NCI-H1694 (cell line): ENCODE measurements at places on chromosomes 6 and 20.

DNA sequence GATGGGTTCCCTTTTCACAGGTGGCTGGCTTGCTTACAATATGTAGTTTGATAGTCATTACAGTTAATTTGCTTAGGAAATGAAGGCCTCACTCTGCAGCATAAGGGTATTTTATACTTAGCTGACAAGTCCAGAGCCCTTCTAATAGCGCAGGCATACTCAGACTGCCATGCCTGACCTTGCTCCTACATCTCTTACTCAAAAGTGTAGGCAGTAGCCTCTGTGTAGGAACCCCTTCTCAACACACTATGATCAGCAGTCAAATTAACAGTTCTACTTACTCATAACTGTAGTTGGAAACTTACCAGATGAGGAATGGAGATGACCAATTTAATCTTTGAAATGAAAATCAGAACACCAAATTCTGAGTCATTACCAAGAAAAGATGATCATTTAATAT is 373.5 kb downstream of the TBC1D32 start:
- no peak for DNase-seq

DNA sequence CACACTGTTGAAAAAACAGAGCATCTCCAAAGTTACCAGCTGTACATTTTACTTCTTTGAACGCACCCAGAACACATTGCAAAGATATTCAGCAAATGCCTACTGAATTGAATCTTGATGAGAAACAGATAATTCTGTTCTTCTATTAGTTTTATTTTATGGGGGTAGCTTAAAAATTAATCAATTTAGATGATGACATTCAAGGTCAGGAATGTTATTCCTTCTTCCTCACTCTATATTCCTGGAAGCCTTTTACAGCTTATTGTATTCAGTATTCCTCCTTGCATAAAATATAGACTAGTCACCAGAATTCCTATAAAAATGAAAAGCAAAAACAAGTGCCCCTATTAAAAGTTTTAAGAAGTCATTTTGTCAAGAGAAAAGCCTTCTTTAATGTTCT is 21.4 kb upstream of the GMDS start:
- DNase-seq: no peak

DNA sequence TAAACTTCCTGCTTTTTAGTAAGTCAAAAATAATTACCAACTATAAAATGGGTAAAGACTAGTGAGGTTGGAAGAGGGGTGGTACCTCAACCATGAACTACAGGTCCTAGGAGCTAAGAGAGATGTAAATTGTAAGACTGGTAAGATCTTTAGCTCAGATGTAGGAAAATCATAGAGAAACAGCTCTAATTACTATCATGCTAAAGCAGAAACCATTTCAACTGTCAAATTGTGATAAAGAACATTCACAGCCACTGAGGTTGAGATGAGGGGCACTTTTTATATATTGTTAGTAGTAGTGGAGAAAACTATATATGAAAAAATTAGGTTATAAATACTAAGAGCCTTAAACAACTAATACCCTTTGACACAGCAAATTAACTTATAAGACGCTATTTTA is 20.0 kb downstream of the CDK19 start:
- no peak for DNase-seq

- no peak for DNase-seq
These were observed 34.8 kb downstream of the RNASET2 start for GRCh38 chr6:166921570-166921969.

DNA sequence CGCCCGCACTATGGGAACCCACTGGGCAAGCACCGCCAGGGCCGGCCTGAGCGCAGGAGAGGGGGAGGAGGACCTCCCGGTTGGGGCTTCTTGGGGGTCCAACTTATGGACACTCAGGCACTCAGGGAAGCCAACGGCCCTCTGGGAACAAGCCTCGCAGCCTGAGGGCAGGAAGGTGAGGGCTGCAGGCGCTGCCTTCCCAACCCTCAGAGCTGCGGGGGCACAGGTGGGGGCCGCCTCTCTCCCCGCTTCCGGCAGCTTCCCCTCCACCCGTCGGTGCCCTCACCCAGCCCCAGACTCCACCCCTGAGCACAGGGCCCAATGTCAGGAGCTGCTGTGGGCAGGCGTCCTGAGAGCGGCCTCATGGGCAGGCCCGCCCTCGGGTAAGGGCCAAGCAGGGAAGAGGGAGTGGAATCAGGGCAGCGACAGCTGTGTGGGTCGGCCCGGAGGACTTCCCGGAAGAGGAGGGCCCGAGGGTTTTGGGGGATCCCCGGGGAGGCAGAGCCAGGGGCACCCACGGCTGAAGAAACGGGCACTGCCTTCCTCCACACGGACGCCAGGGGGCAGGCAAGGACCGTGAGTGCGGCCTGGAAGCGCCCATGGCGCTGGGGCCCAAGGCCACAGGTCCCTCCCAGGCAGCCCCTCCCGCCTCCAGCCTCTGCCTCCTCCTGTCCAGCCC is 488 bp upstream of the PTK6 start:
- DNase-seq: peak; percentile 63

- DNase-seq: no peak
These were observed 1.0 kb downstream of the BCL2L1 start for GRCh38 chr20:31721408-31722256.

DNA sequence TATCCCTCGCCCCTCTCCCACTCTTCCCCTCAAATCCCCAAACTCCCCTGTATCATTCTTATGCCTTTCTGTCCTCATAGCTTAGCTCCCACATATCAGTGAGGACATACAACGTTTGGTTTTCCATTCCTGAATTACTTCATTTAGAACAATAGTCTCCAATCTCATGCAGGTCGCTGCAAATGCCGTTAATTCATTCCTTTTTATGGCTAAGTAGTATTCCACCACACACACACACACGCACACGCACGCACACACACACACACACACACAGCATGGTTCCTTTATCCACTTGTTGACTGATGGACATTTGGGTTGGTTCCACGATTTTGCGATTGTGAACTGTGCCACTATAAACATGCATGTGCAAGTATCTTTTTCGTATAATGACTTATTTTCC is 112.7 kb downstream of the KIF13A start:
- DNase-seq: no peak

DNA sequence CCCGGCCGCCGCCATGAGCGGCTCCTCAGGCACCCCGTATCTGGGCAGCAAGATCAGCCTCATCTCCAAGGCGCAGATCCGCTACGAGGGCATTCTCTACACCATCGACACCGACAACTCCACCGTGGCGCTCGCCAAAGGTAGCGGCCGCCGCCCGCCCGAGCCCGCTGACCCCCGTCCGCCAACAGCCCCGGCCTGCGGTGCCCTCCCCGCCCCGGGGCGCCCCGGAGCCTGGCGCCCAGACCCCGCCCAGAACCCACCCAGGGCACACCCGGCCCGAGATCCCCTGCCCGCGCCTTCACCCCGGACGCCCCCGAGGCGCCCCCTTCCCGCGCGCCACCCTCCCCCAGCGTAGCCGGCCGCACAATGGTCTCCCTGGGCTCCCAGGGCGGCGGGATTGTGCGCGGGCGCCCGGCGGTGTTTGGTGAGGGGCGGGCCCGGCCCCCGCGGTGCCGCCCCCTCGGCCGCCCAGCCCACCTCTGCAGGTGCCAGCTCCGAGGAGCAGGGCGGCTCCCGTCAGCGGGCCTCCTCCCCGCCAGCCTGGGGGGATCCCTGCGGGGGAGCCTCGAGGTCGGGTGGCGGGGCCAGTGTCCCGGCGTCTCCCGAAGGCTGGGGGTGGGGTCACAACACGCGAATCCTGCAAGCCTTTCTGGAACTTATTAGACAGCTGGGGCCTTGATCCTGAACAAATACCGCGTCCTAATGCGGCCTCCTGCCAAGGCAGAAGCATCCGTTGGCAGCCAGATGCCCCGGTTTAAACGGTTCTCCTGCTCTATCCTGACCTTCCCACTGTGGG is 577 bp downstream of the LSM14B start:
- no peak for DNase-seq

- DNase-seq: peak; percentile 2
These were observed 41.5 kb upstream of the SRF start for GRCh38 chr6:43129434-43130194.

DNA sequence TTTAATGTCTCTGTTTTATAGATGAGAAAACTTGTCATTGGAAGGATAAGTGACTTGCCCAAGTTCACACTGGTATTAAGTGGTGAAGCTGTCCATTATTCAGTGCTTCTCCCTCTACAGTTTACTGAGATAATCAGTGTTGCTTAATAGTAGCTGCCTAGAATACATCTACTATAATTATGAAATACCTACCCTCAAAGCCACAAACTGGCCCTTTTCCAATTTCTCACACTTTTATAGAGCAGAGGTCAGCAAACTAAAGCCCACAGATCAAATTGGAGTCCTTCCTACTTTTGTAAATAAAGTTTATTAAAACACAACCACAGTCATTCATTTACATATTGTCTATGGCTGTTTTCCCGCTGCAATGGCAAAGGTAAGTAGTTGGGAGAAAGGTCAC is 73.5 kb downstream of the EYS start:
- no peak for DNase-seq

GRCh38 chr6:148738946-148739821 is 7.6 kb upstream of the UST start:
- no peak for DNase-seq

DNA sequence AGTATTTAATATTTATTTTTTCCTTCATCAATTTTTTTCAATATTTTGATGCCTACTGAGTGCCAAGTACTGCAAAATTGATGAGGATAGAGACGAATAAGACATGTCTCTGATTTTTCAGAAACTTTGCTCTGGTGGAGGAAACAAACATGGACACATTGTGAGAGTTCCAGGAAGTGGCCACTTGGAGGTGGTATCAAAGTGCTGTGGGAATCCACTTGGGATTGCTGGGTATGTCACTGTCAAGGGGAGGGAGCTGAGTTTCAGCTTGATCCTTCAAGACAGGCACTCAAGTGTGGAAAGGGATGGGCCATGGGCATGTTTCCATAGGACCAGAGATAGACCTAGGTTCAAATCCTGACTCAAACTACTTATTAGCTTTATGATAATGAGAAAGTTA is 24.5 kb upstream of the ABCC10 start:
- no peak for DNase-seq

GRCh38 chr20:19482726-19483125 is 270.3 kb downstream of the SLC24A3 start:
- no peak for DNase-seq

DNA sequence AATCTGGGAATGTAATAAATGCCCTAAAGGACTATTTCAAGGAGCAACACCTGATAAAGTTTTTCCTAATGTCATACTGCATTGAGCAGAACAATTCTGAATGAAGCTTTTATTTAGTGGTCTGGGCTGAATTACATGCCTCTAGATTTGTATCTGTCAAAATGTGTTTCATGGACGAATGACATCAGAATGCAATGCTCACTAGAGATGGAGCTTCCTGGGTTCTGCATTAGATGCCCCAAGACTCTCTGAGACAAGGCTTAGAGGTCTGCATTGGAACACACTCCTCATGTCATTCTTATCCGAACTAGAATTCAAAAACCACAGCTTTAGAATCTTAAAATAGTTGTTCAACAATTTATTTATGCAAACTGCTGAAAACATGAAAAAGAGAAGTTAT is 62.0 kb downstream of the SYNE1 start:
- no peak for DNase-seq

DNA sequence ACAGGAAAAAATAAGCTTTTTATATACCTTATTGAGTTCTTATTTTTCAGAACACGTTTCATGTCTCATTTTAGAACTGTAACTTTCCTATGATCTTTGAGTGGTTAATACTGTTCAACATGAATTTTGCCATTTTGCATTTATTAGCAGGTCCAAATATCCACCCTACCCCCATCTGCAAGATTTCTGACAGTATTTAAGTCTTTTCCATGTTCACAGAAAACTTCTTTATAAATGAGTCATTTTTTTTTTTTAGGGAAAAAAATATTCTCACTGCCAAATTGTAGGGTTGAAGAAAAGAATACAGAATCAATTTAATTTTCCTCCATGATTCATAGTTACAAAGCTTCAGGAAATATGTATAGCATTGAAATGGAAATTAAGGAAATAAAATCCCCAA is 101.8 kb downstream of the COL21A1 start:
- DNase-seq: no peak

DNA sequence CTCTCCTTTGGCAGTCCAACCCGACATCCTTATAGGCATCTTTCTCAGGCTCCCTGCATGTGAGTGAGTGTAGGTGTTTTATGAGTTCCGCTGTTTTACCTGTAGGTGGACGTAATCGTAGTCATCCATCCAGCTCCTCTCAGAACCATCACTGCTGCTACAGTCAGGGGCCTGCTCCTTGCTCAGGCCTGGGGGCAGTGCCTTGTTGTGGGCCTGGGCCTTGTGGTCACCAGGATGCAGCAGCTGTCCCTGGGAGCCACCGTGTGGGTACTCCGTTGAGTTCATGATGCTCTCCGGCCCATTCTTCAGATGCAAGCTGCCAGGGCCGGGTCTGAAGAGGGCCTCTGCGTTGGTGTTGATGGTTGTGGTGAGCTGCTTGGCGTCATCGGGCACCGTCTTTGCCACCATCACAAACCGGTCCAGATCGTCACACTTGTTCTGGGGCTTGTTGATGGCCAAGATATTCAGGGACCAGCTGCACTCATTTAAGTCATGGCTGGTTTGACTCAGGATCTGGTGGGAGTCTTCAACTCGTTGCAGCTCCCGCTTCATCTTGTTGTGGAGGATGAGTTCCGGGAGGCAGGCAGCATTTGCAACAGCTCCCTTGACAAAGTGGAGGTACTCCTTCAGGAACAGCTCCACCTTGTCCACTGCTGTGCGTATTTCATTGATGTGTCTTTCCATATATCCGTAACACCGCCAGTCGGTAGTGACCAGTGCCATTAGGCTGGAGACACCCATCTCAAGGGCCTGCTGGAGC is 42.4 kb downstream of the NEDD9 start:
- no peak for DNase-seq

GRCh38 chr6:24836109-24836508 is 37.4 kb upstream of the ARMH2 start:
- no peak for DNase-seq

DNA sequence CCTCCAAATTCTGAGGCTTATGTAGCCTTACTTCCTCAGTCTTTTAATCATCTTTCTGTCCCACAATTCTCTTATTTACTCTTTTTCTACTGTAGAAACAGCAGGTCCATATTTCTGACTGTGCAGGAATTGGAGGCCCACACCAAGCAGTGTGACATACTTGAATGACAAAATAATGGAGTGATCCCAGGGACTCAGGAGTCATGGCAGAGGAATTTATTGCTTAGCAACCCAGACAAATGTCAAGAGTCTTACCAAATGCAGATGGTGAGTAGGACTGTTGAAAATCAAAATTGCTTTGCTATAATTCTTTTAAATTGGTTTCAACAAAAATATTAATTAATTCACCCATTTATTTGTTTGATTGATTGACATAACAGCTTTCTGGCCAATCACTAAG is 59.9 kb downstream of the HTR1B start:
- no peak for DNase-seq
